ENCODE measurements at places on chromosomes 2 and 18.

DNA sequence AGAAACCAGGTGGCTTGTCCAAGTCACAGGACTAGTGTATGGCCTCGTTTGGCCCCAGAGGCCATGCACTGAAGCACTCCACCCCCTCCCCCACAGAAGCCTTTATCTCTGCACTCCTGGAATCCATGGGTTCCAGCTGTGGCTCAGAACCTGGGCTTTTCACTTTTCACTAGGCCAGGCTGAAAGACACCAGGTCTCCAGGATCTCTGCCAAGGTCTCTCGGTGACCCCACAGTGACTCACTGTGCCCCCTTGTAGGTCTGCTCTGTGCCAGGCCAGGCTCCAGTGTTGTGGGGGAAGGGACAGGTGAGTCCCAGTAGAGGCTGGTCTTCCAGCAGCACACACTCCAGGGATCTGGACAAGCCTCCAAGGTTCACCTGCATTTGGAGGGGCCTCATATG, 31.0 kb upstream of the GLI2 start:
- DNase-seq: no peak

- no peak for DNase-seq
Observed at GRCh38 chr2:41973871-41974270, 74.0 kb upstream of the PKDCC start.

DNA sequence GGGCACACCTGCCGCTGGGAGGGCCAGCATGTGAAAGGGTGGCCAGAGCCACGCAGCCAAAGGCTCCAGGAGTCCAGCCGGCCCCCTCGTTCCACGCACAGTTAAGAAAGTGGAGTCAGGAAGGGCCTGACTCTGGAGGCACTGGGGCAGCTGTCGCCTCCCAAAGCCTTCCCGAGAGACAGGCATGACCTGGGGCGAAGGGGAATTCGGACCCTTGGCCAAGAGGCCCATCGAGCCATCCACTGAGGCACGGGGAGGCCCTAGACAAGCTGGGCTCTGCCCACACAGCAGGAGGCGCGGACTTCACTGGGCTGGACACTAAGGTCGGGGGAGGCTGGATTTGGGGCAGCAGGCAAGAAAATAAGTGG, 38.5 kb upstream of the SNED1 start:
- no peak for DNase-seq

DNA sequence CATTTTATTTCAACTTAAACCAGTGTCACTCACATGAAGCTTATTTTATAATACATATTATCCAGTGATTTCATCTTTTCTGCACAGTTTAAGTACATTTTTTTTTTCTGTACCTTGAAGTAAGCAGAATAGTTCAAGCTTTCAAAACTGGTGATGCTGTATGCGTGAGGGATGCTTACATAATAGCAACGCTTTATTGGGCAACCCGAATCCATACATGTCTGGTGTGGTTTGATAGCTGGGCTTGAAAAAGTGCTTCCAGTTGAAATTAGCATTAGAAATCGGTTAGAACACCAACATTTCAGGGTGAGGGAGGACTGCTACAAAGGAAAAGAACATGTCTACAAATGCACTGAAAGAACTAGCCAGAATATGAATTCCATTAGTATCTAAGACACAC, 117.4 kb downstream of the MBP start:
- DNase-seq: no peak

All from stimulated activated CD8-positive, alpha-beta memory T cell treated with anti-CD3 and anti-CD28 coated beads, Interleukin-7, amount 100 ng/mL, for 1 hour (primary cell).